Stimulated activated CD8-positive, alpha-beta memory T cell treated with anti-CD3 and anti-CD28 coated beads, Interleukin-15, amount 100 ng/mL, for 24 hours (primary cell): ENCODE measurements at places on chromosomes 6 and 20.

DNA sequence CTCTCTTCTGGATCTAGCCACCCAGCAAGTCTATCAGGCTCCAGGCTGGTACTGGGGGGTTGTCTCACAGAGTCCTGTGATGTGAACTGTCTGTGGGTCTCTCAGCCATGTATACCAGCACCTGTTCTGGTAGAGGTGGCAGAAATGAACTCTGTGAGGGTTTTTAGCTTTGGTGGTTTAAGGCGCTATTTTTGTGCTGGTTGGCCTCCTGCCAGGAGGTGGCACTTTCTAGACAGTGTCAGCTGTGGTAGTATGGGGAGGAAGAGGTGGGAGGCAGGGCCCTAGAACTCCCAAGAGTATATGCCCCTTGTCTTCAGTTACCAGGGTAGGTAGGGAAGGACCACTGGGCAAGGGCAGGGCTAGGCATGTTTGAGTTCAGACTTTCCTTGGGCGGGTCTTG, 75.8 kb downstream of the SNAP91 start:
- DNase-seq, result no peak

DNA sequence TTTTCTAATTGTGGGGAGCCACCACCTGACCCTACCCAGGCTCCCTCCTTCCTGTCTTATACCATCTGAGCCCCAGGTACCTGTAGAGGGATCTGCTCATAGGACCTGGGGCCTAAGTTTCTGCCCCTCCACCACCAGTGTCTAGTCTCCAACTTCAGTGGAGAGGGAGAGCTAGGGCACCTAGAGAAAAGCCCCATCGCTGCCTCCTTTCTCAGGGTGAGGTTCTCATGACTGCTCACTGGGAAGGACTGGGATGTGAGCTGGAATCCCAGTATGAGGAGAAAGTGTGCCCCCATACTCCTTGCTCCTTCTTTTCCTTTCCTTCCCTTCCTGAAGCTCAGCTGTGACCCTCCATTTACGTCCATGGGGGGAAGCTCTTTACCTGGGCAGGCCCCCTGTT, 231.6 kb downstream of the LRFN2 start:
- no peak for DNase-seq

GRCh38 chr20:32777177-32777956, 15.2 kb downstream of the DNMT3B start:
- DNase-seq, result no peak

DNA sequence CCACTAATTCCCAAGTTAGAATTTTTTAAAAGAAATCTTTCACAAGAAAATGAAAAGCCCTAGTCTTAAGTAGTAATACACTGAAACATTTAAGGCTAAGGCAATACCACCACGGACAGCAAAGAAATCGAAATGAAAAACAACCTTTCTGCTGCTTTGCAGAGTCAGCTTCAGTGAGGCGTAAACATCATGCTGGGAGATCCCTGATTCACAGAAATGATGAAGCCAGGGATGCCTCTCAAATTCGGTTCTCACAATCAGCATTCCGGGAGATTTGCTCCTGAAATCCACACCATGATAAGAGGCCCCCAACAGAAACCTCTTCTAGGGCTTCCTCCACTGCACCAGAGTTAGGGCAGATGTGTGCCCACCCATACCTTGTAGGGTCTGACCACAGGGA, 18.6 kb downstream of the RRBP1 start:
- DNase-seq, result no peak
